NCI-H146 (cell line): ENCODE measurements at places on chromosomes 3 and 15.

- no peak for DNase-seq
Measured at GRCh38 chr15:59420986-59421618, 16.9 kb upstream of the FAM81A start.

DNA sequence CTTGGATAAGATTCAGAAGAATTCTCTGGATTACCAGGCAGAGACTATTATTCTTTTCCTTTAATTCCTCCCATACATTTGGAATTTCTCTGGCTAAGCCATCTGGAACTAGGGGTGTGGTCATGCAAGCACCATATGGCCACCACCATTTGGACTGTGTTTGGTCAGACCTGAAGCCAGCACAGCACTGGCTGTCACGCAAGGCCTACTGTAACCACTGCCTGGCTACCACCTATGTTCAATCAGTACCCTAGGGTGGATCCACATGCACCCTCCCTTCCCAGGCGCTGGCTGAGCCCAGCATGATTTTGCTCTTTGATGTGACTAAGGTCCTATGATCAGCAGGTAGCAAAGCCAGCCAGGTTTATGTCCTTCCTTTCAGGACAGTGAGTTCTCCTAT is 287.8 kb upstream of the GOLIM4 start:
- DNase-seq: no peak

- DNase-seq: peak; percentile 19
Measured at GRCh38 chr15:97692301-97693015, 268.0 kb upstream of the ARRDC4 start.

- DNase-seq: no peak
Measured at GRCh38 chr3:56321383-56321782, 146.9 kb downstream of the ERC2 start.

- no peak for DNase-seq
Measured at GRCh38 chr15:39135989-39136388, 444.9 kb upstream of the THBS1 start.

DNA sequence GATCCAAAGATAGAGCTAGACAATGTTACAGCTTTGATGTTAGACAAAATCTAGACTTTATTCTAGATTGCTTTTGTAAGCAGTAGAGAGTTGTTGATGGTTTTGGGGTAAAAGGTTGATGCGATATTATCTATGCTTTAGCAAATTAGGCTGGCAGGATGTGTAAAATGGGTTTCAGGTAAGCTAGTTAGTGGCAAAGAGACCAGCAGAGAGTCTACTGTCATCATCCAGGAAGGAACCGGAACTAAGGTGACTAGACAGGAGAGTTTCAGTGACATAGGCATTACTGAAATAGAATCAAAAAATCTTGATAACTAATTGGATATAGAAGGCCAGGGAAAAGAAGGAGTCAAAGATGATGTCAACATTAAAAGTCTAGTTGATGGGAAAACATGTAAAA is 11.1 kb downstream of the OR5K2 start:
- DNase-seq: no peak

DNA sequence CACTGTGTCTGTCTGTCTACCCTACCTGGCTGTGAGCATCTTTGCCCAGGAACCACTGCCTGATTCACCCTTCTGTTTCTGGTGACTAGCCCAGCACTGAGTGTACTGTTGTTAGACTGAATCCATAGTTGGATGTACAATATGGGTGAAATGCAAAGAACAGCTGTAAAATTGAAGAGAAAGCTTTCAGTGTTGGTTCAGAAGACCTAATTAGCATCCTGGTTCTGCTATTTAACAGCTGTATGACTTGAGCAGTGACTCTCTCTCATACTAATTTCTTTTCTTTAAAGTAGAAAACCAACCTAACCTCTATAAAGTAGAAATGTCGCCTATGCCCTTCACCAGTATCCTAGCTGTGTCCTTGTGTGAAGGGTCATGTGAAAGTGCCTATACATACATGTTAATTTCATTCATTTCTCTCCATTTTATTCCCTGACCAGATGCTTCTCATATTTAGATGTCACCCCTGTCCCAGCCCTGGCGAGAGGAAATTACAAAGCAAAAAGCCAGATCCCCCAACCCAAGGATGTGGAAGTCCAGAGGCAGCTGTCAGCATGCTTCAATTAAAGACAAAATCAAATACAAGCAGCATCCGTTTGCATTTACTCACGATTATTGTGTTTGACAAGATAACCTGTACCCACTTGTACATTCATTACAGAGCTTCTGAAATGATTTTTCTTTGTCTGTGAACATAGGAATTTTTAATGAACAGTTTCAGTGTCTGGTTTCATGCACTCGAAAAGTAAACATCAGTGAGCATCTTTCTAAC is 305.7 kb upstream of the ICE2 start:
- DNase-seq: peak; percentile 73

GRCh38 chr15:69289342-69290146 is 9.2 kb upstream of the PAQR5 start:
- DNase-seq: peak; percentile 41
